GF-D8 (cell line): ENCODE measurements at places on chromosomes 4 and X.
A peak's percentile ranks its signal among the peaks of the same experiment; 100 is the strongest.

DNA sequence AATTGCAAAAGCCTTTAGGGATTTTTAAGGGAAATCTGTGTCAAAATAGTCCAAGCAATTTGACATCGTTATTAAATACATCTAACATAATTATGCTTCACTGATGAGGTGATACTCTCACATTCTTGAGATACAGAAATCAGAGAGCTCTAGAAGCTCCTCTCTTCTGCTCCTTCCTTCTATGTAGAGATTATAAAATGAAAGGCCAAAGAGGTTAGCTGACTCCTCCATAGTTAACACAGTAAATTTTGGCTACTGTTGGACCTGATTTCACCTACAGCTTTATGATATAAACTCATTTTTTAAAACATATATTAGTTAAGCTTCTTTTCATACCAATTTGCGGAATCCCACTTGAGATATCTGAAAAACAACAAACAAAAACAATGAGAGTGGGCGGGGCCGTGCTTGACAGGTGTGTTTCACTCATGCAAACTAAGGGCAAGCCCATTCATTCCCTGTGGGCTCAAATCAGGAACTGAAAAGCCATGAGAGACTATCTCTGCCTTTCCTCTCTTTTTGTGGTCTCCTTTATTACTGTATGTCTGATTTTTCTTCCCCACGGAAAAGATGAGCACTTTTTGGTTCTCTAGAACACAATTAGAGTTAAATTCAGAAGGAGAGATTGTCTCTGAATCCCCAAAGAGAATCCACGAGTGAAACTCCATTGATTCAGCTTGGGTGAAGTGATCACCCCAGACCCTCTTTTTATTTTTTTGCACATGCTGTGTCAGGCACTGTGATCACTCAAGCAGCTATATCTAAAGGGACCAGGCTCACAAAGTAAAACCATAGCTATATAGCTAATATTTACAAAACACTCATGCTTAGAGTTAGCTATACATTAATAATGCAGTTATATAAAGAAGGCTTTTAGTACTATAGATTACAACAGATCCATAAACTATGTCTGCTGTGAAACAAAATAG lies 566.3 kb downstream of the IL15 start:
- no peak for DNase-seq

- no peak for DNase-seq
Measured at GRCh38 chr4:168386002-168386401, 67.5 kb upstream of the DDX60 start.

DNA sequence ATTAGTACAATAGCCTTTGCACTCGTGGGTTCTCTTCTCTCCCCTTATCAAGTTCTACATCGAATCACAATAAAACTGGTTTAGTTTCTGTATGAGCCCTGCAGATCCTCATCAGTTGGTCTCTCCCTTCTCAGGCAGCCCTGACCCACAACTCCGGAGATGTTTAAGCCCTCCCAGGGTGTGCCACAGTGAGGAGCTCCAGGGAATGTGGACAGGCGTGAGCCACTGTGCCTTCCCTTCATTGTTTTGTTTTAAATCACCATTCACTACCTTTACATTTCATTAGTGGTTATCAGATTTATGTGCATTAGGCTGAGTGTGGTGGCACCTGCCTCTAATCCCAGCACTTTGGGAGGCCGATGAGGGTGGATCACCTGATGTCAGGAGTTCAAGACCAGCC lies 133.2 kb downstream of the LARP7 start:
- DNase-seq, result no peak

DNA sequence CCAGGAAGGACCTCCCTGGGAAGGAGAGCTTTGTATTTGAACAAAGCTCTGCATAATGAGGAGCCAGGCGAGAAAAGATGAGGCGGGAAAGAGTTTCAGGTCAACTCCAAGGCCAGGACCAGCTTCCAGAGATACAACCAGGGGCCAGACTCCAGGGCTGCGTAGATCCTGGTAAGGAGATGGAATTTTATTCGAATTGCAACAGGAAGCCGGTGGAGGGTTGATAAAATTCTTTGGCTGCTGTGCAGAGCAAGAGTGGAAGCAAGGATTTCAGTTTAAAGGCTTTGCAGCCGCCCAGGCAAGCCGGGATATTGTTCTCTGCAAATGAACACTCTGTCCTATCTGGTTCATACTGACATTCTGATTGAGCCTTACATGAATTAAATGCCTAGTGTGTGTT lies 40.2 kb upstream of the CBR4 start:
- DNase-seq, result no peak

GRCh38 chr4:141041021-141041476 lies 92.2 kb downstream of the RNF150 start:
- no peak for DNase-seq

DNA sequence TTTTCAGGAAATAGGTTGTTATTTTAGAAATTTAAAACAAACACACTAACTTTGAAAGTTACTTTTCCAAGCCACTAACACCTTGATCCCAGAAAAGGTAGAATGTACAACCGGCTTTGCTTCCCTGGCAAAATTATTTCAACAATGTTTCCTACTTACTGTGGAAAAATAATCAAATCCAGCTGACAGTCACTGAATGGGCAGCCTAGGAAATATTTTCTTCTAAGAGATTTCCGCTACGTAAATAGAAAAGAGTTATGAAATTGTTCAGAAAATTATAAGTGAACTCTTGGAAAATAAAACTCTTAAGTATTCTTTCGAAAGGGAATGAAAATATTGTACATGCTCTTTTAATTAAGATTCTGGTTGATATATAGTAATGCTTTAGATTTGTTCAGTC lies 195.7 kb downstream of the GASK1B start:
- no peak for DNase-seq

DNA sequence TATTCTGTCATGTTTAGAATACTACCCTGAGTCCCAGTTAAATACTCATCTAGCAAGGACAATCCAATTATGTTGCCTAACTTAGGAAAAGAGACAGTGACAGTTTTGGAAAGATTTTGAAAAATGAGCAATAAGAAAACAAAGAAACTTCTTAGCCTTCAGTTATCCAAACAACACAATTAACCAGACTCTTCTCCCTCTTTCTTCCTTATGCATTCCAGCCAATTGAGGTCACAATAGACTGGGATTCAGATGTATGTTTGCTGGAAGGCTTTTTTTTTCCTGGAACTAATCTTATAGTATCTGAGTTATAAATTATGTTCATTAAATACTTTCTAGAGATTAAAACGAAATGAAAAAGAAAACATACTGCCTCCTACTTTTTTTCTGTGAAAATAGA lies 109.6 kb downstream of the GUCY2F start:
- no peak for DNase-seq

- no peak for DNase-seq
Measured at GRCh38 chr4:7865533-7865932, 74.1 kb downstream of the AFAP1 start.

- DNase-seq, result no peak
Measured at GRCh38 chr4:137608085-137608484, 75.8 kb upstream of the PCDH18 start.

- DNase-seq, result no peak
Measured at GRCh38 chr4:55437356-55437796, 41.6 kb downstream of the TMEM165 start.

GRCh38 chrX:148755111-148755510 lies 254.7 kb downstream of the AFF2 start:
- DNase-seq, result no peak

- no peak for DNase-seq
Measured at GRCh38 chrX:134670134-134670924, 12.1 kb upstream of the PLAC1 start.

GRCh38 chrX:139158256-139158655 lies 372.3 kb upstream of the F9 start:
- no peak for DNase-seq

DNA sequence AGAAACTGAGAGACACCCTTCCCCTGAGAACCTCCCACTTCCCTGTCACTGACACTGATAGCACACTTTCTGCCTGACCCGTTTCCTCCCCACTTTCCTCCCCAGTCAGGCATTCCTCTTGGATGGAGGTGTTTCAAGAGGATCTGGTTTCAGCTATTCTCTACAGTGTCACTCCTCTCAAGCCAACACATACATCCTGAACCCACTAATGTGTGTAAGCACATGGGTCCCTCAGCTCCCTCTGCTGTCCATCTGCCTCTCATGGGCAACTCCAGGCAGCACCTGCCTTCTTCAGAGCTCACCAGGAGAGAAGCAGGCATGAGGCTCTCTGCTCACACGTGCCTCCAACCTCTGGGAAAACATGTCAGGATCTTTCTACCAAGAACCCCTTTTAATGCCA lies 207.6 kb downstream of the NAF1 start:
- no peak for DNase-seq

DNA sequence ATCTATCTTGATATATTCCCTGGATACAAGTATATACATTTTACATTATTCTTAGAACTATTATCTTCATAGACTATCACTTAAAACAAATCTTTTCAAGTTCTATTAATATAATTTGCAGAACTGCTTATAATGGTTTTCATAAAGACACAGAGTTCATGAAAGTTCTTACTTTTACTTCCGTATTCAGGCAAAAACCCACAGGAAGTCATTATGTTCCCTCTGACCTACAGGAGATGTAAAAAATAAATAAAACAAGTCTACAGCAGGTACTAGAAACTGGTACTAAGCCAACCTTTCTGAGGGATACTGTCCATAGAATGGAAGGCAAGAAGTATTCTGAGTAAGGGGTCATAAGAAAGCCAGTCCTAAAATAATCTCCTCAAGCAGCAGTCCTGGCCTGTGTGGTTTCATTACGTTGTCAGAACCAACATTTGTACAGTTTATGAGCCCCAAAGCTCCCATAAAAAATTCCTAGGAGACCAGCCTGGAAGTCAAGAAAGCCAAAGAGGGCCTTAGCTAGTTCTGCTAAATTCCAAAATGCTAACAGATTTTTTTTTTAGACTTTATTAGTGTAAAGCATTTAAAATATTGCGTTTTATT lies 68.6 kb downstream of the CAMK2D start:
- DNase-seq, result no peak

DNA sequence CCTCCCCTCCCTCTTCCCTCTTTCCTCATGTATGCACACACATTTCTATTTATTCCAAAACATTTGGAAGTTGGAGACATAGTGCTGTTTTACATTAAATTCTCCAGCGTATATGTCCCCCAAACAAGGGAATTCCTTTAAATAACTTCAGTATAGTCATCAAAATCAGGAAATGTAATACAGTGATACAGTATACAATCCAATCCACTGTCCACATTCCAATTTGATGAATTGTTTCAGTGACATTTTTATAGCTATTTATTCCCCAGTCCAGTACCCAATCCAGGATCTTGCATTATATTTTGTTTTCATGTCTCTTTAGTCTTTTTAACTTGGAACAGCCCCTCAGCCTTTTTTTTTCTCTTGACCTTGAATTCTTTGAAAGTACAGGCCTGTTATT lies 233.0 kb downstream of the DKK2 start:
- no peak for DNase-seq

GRCh38 chr4:8846826-8847225 lies 24.8 kb downstream of the HMX1 start:
- no peak for DNase-seq

DNA sequence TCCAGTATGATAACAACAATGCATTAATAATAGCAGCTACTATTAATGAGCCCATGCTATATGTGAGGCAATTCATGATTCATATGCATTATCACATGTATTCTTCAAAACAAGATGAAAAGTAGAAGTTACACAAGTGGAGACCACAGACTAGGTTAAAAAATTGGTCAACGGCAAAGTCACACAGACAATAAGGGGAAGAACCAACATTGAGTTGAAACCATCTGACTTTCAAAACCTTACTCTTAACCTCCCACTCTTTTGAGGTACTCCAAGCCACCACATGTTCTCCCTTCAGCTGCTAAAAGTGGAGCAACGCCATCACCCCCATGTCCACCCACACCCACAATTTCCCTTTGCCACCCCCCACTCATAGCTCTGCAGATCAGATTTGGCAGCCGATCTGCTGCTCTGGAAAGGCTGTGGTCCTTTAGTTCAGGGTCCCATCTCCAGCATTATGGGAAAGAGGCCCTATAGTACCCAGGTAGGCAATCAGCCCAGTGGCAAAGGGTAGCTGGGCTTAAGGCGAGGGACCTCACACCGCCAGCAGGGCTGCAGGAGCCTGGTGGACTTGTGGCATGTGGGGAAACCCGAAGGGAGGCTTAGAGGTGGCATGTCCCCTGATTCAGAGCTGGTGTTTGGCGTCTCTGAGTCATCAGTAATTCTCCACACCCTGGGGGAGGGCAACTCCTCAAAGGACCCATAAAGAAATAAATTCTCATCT lies 33.5 kb upstream of the CYBB start:
- peak; percentile 79 for DNase-seq

GRCh38 chr4:119942806-119943205 lies 123.8 kb downstream of the MAD2L1 start:
- DNase-seq, result no peak

- no peak for DNase-seq
Measured at GRCh38 chr4:147160908-147161513, 215.3 kb upstream of the TTC29 start.

- no peak for DNase-seq
Measured at GRCh38 chr4:172018358-172018757, 205.2 kb downstream of the GALNTL6 start.

DNA sequence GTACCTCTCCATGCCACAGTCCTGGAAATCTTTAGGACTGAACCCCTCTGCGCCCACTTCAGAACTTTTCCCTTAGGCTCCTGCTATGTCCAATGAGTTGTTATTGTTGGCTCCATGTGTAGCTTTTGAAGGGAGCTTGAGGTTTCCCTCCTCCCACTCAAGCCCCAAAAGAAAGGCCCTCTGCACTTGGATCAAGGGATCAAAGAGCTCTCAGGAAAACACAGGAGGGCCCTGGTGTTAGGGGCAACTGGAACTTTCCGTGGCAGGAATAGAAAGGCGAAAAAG lies 135.0 kb downstream of the RASL11B start:
- DNase-seq, result no peak

DNA sequence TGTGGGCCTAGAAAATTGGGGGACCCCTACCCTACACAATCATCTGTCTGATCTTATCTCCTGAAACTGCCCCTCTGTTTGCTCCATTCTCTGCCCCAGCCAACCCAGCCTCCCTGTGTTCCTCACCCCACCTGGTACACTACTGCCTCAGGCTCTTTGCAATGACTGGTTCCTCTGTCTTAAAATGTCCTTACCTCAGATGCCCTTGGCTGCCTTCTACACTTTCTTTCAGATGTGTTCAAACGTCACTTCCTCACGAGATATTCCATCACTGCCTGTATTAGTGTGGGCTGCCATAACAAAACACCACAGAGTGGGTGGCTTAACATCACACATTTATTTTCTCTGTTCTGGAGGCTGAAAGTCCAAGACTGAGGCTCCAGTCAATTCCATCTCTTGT lies 29.2 kb downstream of the QDPR start:
- no peak for DNase-seq

- DNase-seq, result no peak
Measured at GRCh38 chrX:119475389-119476101, 7.3 kb downstream of the SLC25A5 start.
